ENCODE measurements at places on chromosomes 7 and 10.

DNA sequence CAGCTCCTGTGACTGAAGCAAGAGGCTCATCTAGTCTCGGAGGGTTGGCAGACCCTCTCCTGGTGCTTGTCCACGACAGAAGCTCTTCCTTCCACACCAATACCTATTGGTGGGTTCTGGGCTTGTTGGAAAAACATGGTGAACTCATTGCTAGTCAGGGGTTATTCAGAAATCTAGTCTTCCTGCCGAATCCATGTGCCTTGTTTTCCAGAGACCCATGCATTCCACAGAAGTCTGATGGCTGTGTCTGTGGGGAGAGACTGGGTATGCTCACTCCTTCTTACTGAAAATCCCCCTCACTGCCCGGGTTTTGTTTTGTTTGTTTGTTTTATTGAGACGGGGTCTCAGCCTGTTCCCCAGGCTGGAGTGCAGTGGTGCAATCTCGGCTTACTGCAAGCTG lies 138.3 kb downstream of the DNAJB6 start:
- DNase-seq: no peak

DNA sequence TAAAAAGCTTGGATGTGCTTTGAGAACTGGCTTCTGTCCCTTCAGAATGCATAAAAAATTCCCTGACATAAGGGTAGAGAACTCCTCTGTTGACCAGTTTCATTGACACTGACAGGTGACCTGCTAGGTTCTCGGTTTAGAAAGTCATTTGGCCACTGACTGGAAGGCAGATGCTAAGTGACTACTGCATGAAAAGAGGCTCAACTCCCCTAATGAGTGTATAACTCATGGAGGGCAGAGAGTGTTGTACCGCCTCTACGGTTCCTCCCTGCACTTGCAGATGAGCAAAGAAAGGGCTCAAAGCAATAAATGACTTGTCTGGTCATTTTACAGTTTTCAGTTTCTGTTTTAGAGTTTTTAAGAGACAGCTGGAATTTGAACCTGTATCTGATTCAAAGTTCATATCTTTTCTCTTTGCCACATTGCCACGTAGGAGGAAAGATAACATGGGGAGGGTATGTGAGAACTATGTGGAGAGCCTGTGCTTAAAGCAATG lies 2.9 kb upstream of the FGL2 start:
- DNase-seq: no peak

- DNase-seq: no peak
Measured at GRCh38 chr10:96305019-96305418, 785 bp downstream of the DNTT start.

DNA sequence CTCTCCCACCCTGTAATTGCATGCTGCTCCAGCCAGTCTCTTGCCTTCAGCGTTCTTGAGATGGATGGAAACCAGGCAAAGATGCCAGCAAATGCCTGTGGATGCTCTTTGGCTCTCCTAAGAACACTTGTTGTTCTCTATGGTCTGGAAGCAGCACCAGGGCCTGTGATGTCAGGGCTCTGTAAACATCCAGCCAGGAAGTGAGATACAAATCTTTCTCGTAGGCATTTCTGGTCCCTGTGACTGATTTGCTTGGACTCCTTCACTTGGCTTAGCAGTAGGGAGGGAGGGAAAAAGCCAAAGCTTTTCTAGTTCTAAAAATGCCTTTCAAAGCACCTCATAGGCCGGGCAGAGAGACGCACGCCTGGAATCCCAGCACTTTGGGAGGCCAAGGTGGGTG lies 201.3 kb downstream of the REEP3 start:
- DNase-seq: no peak

DNA sequence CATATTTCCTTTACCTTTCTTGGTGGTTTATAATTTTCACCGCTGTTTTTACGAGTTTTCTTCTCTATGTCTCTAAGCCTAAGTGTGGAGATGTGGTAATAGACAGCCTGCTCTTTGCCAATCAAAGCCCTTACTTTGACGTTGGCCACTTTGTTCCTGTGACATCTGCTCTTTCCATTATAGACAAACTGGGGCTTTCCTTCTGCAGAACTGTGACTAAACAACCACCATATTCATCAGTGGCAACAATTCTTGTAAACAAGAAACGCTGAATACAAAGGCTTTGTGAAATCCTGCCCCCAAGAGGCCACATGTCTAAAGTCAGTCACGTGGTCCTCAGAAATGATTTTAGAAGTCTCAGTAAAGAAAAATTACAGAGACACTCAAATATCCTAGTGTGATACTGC lies 59.6 kb upstream of the CAPZA2 start:
- no peak for DNase-seq

DNA sequence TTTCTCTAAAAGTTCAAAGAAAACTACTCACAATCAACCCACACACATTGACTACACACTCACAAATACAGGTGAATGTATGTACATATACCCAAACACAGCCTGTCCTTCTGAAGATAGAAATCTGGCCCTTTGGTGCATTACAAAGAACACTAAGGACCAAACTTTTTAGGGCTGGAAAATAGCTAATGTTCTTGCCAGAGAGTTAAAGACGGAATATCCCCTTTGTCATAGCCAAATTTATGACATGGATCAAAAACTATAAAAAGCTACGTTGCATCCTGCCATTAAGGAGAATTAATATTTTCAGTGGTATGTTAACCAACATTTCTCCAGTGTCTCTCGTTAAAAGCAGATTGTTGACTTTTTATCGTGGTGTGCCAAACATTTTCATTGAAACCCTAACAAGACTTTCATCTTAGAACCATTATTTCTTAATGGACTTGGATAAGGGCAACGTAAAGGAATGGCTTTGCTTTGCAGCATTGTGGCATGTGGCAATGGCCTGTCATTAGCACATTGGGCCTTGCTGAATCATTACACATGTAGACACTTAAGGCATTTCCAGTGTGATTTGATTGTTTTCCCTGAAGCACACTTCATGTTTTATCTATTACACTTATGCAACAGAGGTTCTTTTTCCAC lies 150.9 kb upstream of the MEOX2 start:
- DNase-seq: no peak

DNA sequence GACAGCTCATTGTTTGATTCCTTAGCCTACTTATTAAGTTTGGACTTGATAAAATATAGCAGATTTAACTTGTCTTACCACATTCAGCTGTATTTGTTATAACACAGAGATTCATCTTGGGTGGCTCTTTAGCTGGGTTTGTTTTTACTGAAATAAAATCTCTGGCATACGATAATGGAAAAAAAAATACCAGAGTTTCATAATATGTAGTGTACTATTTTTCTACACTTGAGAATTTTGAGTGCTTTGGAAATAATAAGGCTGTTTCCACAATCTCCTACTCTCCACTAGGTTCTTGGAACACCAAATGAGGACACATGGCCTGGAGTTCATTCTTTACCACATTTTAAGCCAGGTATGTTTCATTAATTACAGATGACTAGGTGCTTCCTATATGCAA lies 218.6 kb upstream of the FZD1 start:
- no peak for DNase-seq

- DNase-seq: no peak
Measured at GRCh38 chr7:142176901-142177300, 65.4 kb downstream of the MGAM2 start.

- DNase-seq: no peak
Measured at GRCh38 chr7:126370038-126370668, 882.6 kb downstream of the GRM8 start.
